Muscle of leg (tissue), 16 donors: ENCODE measurements at places on chromosomes 3 and 15. TPM values are rescaled to one million over a fixed set of nuclear protein-coding genes. Genes with fewer than 3 reads are reported as not detected.

TIMP4 gene
- 2.8 TPM for total RNA-seq

LSMEM2 gene
- 25.4 TPM for total RNA-seq

GRAMD1C gene
- total RNA-seq: 1.3 TPM

DNA sequence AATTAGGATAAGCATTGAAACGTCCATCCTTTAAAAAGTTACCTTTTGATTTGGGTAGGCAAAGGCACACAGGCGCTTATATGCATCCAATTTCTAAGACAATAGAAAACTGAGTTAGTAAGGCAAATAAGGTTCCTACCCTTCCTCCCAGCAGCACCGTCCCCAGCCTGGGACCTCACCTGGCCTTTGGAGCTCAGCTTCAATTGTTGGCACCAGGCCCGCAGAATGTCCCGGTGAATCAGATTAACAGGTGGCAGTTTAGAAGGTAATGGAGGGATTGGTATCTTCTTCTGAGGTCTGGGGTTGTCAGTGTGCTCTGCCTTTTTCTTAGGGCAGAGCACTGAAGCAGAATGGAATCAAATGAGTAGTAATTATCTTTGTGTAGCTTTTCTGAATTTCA lies 5.7 kb downstream of the DPPA4 start:
- DNase-seq: no peak

DNA sequence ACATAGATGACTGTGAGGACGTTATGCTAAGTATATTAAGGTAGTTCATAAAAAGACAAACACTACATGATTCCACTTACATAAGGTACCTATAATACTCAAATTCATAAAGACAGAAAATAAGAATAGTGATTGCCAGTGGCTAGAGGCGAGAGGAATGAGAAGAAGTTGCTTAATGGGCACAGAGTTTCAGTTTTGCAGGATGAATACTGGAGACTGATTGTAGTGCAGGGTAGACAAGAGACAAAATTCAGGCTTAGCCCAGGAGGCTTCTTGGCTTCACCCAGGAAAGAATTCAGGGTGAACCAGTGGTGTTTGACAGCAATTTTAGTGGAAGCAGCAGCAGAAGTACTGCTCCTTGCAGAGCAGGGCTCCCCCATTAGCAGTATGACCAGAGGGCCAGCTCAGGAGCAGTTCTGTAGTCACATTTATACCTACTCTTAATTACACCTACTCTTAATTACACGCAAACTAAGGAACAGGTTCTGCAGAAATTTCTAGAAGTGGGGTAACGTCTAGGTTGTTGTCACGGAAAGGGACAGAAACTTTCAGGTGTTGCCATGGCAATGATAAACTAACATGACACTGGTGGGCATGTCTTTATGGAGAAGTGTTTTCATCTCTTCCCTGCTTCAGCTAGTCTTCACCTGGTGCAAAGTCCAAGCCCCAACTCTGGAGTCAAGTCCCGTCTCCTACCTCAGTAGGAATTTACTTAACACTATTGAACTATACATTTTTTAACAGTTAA lies 55.2 kb downstream of the TBL1XR1 start:
- no peak for DNase-seq

DNA sequence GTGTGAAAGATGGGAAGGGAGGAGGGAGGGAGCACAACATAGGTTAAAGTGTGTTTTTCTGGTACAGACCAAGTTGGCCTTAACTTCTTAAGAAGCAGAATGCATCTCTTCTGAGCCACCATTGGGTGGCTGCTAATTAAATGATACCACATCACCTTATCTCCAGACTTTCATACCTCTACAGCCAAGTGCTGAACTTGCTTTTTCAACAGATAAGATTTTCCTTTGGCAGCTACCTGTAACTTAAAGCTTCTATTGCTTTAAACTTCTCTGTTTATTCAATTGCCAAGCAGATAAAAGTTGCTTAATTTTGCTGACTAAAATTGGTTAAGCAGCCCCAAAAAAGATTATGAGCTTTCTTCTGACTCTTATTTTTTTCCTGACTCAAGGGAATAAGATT lies 292.4 kb upstream of the SGO1 start:
- peak; percentile 18 for DNase-seq

DNA sequence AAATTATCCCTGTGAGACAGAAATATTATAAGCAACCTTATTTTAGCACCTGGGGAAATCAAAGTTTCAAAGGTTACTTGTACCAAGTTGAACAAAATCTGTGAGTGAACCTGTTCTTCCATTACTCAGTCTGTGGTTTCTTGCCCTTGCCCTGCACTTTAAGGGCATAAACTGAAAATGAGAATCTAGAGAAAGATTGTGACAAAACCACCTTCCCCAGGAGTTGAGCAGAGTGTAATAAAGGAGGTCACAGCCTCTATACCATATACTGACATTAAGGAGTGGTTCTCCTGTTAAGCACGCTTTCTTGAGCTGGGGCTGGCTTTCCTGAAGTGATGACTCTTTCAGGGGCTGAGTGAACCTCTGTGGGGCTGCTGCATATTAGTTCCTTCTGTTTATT lies 143.4 kb downstream of the PDCD6IP start:
- no peak for DNase-seq
